ENCODE measurements at places on chromosomes 11 and 22.

- no peak for DNase-seq
These were observed 42.4 kb upstream of the TSKU start for GRCh38 chr11:76740772-76741171.

- DNase-seq, result no peak
These were observed 27.4 kb upstream of the RDX start for GRCh38 chr11:110323786-110324185.

DNA sequence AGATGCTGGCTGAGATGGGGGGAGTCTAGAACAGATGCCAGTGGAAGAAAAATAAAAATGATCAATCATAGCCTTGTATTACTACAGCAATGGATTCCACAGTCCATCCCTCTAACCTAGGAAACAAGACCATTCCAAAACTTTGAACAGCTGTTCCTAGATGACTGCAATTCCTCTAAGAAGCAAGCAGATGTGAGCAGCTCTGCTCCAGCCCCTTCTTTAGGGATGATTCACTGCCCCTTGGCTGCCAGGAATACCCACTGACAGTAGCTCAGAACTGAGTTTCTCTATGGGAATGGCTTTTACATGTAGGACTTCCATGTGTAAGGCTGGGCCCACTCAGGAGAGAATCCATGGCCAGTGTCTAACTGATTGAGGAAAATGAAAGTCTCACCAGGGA lies 943.9 kb downstream of the OPCML start:
- DNase-seq, result no peak

DNA sequence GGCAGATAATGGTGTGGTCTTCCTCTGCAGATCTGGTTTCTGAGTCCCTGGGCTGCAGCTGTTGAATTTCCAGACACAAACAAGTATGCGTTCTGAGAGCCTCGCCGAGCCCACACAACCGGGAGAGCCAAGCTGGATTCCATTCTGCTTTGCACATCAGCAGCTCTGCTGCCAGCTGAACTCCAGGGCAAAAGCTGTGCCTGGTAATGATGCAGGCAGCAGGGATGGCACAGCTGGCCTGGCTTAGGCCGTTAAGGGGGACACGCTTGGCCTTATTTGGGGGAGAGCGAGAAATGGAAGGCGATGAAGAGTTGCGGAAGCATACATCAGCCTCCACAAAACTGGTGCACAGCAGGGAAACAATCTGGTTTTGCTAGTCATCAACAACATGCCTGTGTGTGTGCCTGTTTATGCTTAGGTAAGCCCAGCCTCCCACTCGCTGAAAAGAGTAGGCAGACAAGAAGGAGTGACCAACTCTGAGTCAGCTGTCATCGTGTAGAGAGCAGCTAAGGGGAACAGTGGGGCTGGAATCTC lies 25.1 kb downstream of the ADAMTS8 start:
- DNase-seq, result no peak

DNA sequence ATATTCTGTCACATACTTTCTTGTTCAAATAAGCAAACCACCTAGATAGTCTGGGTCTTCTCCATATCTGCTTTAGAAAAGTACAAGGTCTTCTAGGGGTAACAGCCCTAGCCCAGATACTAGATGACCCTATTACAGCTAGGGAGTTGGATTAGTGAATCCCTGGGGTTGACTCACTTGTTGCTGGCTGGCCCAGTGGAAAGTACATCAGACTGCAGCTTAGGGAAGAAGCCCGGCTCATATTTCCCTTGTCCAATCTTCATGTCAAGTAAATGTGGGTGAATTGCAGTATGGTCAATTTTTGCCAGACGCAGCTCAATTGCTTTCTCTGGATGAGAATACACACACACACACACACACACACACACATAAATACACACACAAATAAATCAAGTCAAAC lies 79.1 kb upstream of the SCUBE2 start:
- DNase-seq, result no peak

- no peak for DNase-seq
These were observed 38.3 kb upstream of the NNMT start for GRCh38 chr11:114257621-114258558.

DNA sequence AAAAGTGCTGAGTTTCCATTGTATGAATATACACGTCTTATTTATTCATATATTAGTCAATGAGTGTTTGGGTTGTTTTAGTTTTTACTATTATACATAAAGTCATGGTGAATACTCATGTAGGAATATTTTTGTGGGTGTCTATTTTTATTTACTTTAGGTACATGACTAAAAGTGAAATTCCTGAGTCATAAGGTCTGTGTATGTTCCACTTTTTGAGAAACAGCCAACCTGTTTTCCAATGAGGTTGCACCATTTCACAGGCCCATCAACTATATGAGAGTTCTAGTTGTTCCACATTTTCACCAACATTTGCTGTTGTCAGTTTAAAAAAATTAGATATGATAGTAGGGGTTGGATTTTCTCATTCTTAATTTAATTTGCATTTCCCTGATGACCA lies 6.6 kb upstream of the OR6X1 start:
- DNase-seq, result no peak

DNA sequence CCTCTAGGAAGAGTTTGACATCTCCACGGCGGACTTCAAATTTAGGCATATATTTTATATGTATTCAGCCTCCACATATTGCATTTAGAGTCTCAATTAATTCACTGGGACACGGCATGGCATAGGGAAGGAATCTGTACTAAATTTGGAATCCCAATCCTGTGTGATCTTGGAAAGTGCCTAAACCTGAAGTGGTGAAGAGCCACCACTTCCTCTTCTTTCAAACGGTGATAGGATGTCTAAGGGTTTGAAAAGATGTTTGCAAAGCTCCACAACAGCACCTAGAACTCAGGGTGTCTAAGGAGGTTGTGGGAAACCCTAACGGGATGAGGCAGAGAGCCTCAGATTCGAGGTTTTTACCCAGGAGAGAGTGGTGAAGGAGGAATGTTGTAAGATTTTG lies 1.0 kb upstream of the L3MBTL2 start:
- DNase-seq, result no peak

Measured in germinal center (tissue), 1 donor.